ENCODE measurements at places on chromosomes 7 and 10.

DNA sequence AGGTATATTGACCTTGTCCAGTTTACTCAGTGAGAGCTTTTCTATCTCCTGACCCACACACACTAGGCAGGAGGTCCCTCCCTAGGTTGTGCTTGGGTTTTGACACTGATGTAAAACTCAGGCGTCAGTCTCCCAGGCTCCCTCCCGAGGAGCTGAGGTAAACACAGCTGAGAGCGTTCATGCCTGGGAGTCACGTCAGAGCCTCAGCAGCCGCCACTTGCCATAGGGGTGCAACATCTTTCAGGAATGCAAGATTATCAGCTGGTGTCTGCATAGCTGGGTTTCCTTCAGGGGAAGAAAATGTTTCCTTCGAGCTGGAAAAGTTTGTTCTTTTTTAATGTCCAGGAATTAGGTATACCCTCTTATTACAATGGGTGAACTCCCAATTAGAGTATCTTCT is 70.6 kb downstream of the FGFR2 start:
- DNase-seq, result no peak

DNA sequence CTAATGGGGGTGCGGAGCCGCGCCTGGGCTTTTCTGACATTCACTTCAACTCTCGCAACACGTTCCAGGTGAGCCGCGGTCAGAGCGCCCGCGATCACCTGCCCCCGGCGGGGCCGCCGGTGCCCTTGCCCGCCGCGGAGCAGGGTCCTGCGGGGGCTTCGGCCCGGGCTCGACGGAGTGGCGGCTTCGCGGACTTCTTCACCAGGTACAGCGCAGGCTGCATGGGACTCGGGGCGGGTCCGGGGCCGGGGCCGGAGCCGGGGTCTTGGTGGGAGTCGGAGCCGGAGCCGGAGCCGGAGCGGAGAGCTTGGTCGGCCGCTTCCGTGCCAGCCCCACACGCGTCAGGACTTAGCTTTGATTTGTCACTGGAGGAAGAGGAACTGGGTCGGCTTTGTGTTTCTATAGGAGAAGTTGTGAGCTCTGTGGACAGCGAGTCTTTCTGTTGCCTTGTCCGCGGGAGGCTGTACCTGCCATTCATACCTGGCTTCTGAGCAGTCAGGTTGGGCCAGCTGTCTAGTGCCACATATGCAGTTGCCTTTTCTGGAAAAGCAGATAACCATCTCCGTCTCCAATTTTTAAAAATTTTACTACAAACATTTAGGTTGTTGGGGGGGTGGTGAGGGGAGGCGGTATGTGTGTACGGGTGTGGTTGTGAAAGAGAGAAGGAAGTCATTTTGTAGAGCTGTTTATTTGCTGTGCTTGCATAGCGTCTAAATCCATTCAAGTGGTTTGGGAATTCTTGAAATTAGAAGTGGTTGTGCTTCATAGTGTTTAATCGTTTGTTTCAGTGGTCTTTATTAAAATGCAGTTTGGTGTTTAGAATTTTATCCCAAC is 1.3 kb downstream of the TBC1D12 start:
- DNase-seq, result peak; percentile 35

DNA sequence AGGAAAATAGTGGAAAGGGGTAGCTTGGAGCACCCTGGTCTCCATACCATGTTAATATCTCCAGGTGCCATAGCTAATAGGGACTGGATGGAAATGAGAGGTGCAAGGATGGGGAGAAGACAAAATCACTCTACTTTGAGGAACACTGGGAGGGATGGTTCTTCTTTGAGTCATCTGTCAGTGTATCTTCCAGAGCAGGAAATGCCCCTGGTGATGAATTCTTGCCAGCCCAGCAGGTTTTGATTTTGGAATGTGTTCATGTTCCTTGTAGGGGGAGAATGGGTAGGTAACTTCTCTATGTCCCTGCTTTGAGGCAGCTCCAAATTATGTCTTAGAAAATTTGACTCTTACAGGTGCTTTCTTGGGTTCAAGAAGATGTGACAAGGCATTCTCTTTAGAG is 177.0 kb upstream of the GLI3 start:
- DNase-seq, result peak; percentile 32

GRCh38 chr10:102436312-102436711 is 3.9 kb upstream of the CUEDC2 start:
- DNase-seq, result no peak

DNA sequence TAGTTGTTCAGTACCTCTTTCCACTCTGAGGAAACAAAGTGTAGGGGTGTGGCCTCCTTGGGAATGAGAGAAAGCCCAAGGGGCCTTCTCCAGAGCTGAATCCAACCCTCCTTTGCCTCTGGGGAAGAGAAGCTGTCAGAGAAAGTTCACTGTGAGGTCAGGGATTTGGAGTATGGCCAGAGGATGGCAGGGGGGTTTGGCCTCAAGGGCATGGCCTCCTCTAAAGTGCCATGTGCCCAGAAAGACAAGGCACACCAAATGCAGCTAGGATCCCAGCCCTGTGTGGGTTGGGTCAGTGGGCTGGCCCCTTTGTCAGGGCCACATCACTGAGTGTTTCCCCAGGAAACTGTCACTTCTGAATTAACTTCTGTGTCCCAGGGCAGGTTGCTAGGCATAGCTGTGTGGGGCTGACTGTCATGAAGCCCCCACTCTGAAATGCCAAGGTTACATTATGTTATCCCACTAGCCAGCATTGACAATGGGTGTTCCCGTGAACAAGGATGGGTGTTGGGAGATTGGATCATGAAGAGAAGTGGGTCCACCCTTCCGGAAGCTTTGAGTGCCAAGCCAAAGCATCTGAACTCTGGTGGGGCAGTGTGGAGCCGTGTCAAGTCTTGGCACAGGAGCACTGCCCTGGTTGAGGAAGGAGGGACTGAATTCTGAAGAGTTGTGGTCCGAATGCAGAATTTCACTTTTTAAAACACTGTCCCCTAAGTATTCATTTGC is 123.3 kb downstream of the ZMIZ1 start:
- no peak for DNase-seq

DNA sequence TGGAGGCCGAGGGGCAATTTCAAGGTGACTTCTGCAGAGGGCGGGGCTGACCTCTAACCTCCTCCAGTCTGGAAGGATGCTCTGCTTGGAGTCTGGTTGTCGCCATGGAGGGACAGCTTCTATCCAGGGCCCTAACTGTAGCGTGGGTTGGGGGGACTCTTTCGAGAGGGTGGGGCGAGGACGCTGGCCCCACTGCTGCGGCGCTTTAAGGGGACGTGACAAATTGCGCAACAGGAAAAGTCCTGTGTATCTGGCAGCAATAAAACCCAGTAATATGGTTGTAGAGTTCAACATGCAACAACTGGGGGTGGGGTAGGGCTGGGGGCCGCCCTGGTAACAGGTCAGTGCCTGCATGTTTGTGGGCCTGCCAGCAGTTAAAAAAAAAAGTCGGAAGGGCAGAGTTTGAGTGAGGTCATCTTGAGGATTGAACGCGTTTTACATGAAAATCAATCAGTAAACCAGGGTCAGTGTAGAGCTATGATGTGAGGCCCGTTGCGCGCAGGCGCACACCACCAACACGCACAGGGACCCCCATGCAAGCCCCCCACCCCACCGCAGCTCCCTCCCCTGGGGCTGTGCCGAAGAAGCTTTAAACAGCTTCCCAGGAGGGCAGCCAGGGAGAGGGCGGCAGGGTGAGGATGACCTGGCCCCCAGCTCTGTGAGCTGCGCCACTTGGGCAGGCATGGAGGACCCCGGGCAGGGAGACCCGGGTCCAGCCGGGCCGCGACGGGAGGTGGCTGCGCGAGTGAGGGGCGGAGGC is 4.3 kb downstream of the SHH start:
- DNase-seq, result no peak

Data from HS-5 (cell line).